ENCODE measurements at places on chromosomes 6 and 20.

GRCh38 chr6:26569433-26569764 lies 27.4 kb upstream of the ABT1 start:
- no peak for DNase-seq

DNA sequence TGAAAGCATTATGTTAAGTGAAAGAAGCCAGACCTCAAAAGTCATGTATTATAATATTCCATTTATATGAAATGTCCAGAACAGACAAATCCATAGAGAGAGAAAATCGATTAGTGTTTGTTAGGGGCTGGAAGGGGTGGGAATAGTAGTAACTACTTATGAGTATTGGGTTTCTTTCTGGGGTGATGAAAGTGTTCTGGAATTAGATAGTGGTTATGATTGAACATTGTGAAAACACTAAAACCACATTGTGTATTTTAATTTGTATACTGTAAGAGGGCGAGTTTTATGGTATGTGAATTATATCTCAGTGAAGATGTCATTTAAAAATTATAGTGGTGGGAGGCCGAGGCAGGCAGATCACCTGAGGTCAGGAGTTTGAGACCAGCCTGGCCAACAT lies 52.0 kb upstream of the KIF13A start:
- DNase-seq, result no peak

DNA sequence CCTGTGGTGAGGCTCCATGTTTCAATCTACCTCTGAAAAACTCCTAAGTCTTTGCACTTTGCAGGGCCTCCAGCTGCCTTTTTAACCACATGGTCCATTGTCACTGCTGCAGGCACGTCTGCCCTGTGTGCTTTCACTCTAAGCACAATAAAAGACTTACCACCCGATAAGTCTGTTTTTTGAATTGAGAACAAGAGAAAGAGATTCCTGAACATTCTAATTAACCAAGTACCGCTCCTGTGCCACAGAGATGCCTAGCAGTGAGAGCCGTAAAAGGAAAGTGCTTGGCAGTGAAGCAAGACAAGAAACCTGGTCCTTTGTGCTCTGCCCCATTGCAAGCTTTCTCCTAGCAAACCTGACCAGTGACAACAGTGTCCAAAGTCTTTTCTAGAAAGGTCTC lies 487.6 kb upstream of the FLRT3 start:
- no peak for DNase-seq

DNA sequence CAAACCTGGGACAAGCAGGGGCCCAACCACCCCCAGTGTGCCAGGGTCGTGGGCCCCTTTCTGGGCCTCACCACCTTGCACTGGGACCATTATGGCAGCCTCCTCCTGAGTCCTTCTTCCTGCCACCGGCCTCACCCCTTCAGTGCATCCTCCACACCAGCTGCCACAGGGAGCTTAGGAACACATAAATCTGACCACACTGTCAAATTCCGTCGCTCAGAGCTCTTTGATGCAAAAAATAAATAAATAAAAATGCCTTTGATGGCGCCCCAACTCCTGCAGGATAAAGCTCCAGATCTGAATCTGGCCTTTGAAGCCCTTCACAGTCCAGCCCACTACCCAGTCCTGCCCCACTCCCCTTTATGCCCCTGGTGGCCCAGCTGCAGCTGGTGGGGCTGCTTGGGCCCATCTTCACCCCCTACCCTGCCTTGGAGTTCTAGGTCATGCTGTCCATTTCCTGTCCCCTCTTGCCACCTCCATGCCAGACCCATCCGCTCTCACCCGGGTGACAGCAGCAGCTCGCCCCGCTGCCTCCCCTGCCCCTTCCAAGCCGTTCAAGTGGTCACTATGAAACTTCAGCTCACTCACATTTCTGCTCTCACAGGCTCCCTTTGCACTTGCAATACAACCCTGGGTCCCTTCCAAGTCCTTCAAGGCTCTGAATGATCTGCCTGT lies 16.0 kb downstream of the MYH7B start:
- peak; percentile 58 for DNase-seq

DNA sequence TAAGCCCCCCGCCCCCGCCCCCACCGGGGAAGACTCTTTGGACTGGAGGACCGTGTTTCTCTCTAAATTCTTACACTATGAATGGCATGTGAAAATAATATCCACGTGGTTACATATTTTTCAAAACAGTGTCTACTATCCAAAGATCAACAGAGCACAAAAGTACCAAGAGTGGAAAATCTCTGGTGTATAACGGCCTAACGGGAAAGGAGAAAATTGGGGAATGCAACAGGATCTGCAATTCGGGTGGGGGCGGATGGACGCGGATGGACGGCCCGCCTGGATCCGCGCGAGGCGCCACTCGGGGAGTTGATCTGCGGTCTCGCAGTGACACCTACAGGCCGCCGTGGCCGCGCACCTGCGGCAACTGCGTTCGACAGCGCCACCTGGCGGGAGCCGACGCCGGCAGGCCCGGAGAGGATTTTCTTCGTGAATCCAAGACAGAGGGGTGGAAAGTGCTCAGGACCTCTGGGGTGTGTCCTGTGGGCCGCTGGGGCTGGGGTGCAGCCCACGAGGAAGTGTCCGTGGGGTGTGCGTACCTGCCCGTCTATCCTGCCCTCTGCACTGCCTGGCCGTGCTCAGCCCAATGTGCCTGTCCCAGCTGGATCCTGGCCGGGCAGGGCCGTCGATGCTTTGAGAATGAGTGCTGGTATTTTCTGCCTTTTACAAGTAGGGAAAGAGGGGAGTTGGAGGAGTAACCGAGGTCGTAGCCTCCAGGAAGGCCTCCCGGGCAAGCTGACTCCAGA lies 18.6 kb downstream of the ANKRD60 start:
- DNase-seq, result peak; percentile 98

- DNase-seq, result no peak
Observed at GRCh38 chr6:87465051-87465450, 7.7 kb upstream of the SLC35A1 start.

- no peak for DNase-seq
Observed at GRCh38 chr6:154161689-154162088, 122.6 kb downstream of the OPRM1 start.

GRCh38 chr6:160253714-160254113 lies 4.9 kb downstream of the SLC22A2 start:
- no peak for DNase-seq

GRCh38 chr6:117298941-117299340 lies 33.6 kb downstream of the VGLL2 start:
- DNase-seq, result no peak

GRCh38 chr6:49909563-49909962 lies 43.2 kb upstream of the CRISP1 start:
- no peak for DNase-seq

DNA sequence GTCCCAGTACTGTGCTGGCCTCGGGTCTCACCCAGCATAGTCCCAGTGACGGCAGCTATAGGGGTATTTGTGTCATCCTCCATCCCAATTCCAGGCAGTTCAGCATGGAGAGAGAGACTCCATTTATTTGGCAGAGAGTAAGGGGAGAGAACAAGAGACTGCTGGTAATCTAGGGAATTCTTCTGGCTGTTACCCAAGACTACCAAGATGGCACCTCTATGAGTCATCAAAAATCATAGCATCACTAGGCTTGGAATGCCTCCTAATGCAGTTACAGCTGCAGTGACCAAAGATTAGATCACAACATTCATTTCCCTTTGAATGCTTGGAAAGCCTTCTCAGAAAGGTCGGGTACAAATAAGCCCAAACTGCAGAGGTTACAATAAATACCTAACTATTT lies 660.4 kb upstream of the FLRT3 start:
- no peak for DNase-seq

DNA sequence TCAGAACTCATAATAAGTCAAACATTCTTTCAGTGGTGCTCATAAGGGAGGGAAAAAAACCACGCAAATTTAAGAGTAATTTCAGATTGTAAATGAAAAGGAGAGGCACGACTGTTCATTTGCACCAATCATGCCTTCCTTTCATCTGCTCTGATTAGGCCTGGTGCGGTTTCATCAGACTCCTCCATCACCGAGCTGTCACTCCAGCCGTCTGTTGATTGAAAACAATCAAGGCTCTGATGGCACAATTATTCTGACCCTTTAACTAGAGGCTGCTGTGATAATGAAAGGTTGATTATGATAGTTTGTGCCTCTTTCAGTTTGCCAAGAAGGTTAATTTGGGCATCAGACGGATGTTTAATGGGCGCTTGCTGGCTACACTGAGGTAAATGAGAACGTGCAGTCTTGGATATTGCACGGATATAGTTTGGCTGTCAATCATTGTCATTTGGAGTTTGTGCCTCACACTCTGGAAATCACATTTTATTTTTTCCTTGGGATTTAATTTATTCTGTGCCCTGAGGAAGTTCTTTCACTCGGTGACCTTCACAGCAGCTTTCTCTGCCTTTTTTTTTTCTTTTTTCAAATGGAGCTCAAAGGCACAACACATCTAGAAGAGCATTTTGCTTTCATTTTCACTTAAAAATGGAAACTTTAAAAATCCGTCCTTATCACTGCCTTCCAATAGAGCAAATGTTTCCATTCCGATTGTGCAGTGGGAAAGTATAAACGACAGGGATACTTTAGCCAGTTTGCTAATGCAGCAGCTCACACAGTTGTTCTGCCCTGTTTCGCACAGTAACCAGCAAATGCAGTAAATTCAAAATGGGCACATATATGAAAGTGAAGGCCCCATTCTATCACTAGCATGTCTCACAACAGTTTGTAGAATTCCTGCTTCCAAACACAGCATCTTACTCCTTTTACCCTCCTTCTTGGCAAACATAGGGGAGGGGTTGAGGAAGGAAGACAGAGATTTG lies 172.8 kb downstream of the KLHL32 start:
- DNase-seq, result no peak

DNA sequence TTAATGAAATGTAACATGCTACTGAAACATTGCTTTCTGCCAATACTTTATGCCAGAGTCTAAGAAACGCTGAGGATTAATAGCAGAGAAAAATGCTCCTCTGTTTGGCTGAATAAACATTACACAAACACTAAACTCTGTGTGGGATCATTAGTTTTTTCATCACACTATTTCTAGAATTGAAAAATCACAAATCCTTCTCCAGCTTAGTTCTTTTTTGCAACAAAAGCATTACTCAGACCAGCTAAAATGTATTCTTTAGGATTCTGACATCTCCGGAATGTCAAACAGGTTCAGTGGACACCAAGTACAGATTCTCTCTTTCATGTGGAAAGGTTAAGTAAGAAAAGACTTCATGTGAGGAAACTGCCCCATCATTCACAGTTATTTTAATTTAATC lies 226.9 kb downstream of the SIM1 start:
- DNase-seq, result no peak

DNA sequence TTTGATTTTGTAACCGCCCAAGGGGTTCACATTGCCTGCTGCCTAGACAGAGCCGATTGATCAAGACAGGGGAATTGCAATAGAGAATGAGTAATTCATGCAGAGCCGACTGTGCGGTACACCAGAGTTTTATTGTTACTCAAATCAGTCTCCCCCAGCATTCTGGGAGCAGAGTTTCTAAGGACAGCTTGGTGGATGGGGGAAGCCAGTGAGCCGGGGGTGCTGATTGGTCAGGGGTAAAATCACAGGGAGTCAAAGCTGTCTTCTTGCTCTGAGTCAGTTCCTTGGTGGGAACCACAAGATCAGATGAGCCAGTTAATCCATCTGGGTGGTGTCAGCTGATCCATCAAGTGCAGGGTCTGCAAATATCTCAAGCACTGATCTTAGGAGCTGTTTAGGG lies 60.0 kb upstream of the EZR start:
- no peak for DNase-seq

DNA sequence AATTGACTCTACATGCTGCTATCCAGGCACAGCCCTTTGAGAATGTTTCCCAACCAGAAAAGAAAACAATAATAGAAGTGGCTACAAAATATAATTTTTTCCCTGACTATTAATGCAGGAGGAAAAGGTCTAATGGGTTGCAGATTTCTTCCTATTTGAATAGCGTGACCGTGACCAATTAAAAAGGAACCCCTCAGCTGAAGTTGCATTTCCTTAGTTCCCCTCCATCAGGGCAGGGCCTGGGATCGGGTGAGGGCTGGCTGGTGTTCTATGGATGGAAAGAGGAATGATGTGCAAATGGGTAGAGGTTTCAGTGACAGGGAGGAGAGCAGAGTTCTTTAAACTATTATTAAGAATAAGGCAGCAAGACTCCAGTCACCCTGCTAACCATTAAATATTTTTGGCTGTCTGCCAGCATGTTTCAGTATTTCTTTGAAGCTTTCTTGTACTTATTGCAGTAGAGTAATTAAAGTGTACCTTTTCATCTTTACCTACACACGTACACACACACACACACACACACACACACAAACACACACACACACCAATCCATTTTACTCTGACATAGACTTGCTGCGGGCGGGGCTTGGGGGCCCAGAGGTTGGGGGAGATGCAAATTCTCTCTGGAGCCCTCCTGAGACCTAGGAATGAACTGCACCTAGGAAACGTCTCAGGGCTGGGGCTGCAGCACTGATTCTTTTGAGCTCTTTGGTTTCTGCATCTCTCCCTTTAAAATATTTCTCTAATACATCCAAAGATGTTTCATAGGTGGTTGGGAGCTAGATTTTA lies 154.8 kb upstream of the SLC35B3 start:
- no peak for DNase-seq

- no peak for DNase-seq
Observed at GRCh38 chr6:92289831-92290230, 1129.5 kb downstream of the EPHA7 start.

- DNase-seq, result no peak
Observed at GRCh38 chr6:161218222-161218621, 55.6 kb downstream of the AGPAT4 start.

DNA sequence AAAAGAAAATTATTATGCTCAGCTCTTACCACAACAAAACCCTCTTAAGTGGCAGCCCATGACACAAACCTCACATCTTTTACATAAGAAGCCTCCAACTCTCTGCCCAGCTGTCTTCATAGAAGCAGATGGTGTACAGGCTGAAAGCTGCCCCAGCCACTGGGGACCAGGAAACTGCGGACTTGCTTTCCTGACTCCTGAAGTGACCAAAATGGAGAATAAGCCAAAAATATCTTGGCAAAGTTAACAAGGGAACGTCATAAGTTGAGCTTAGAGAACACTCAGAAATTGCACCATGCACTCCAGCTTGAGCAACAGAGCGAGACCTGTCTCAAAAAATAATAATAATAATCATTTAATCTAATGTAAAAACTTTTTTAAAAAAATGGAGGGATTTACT lies 160.3 kb upstream of the CDYL start:
- no peak for DNase-seq

- DNase-seq, result no peak
Observed at GRCh38 chr20:40714109-40714508, 25.1 kb upstream of the MAFB start.

Measured in posterior cingulate gyrus (tissue), 11 donors.